ENCODE measurements at places on chromosomes 3 and 15.

GRCh38 chr15:34214135-34214534 lies 4.2 kb upstream of the KATNBL1 start:
- no peak for DNase-seq

- no peak for DNase-seq
Measured at GRCh38 chr15:91938136-91938535, 84.6 kb downstream of the SLCO3A1 start.

GRCh38 chr3:112405845-112406244 lies 72.9 kb downstream of the CD200 start:
- no peak for DNase-seq

DNA sequence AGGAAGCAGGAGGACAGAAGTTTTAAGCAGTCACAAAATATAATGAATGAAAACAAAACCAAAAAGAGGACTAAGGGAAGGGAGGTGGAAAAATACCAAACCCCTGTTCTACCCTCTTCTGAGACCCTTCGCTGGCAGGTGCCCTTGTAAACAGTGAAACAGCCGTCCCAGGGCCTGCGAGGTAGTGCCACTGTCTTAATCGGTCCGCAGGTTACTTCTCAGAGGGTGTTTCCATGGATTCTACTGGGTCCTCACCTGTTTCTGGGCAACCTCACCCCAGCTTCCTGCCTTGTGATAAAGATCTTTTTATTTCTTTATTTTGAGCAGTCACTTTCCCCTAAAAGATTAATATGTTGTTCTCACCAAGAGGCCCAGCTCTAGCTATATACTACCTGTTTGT lies 65.3 kb downstream of the SLC30A4 start:
- DNase-seq = no peak

- no peak for DNase-seq
Measured at GRCh38 chr3:38610934-38611333, 38.6 kb downstream of the SCN5A start.

DNA sequence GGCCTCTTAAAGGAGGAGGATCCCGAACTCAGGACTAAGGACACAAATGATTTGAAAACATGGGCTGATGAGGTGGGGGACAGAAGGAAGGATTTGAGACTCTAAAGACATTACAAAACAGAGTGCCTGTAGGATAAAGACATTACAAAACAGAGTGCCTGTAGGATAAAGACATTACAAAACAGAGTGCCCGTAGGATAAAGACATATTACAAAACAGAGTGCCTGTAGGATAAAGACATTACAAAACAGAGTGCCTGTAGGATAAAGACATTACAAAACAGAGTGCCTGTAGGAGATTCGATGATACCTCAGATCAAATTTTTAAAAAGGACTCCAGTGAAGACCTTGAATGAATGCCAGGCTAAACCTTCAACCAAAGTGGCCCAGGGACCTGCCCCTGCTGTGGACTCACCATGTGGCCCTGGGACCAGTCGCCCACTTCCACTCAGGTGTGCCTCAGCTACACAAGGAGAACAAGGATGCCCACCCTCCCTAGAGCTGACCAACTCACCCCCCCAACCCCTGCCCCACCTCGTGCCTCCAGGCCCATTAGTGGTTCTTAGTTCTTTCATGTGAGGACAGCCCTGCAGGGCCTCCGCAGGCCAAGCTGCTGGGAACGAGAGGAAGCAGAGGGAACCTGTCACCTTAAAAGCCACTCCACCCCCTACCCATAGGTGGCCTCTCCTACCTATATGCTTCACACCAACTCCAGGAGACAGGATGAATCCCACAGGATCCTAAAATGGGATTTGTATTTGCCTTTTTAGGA lies 59.8 kb downstream of the SH3BP5 start:
- DNase-seq = no peak

GRCh38 chr3:194687638-194688199 lies 2.0 kb downstream of the FAM43A start:
- DNase-seq = peak; percentile 62

DNA sequence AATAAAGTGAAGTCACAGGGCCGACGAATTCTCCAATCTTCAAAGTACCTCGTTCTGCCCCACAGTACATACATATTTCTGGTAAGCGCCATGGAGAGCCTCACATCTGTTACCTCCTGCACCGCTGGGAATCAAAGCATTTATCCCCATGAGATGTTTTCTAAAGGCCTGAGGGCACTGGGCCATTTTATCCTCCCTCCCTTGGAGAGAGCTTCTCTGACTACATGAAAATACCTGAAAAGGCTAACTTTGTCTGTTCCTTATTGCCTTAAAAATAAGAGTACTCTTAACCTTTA lies 148.1 kb downstream of the RORA start:
- no peak for DNase-seq

DNA sequence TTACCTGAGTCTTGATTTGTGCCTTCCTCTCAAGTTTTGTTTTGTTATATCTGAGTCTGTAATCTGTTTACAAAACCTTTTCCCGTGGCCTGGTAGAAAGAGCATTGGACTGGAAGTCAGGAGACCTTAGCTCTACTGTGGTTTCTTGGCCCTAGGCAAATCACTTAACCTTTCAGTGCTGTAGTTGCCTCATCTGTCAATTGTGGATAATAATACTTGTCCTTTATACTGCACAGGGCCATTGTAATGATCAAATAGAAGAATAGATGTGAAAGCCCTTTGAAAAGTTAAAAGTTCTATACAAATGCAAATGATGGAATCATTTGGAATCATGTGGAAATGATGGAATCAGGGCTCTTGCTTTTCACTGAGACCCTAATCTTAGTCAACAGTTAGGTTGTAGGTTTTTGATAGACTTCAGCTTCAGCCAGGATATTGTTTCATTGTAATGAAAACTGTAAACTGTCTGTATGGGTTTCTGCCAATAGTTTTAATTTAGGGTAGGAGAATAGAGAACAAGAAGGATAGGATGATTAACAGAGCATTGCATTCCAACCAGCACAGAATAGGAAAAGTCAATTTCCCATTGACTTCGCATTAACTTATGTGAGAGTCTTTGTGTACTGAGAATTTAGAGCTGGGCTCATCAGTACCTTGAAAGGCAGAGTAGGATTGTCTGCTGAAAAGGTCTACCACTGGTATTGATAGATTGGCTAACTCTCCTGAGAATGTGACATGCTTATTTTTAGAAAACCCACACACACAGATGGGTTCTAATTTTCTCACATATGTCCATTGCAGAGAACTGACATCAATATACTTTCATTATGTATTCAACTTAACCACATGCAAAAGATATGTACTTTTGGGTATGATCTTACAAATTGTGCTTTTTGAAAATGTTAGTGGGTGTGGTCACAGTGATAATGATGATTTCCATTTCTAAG lies 21.8 kb downstream of the MAP2K5 start:
- DNase-seq = no peak

DNA sequence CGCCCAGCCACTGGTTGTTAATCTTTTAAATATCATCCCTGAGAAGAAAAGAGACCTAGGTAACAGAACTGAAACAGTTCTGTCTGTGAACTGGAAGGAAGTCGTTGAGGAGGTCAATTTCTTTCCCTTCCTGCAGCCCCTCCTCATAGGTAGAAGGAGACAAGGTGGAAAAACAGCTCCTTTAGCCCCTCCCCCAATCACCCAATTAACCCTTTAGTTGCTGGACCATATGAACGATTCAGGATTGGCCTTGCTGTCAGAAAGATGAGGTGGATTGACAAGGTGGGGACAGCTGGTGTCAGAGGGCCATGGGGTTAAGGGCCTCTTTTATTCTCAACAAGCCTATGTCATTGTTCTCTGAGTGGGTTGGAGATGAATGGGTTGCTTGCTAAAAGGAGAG lies 36.0 kb upstream of the ZNF445 start:
- no peak for DNase-seq

DNA sequence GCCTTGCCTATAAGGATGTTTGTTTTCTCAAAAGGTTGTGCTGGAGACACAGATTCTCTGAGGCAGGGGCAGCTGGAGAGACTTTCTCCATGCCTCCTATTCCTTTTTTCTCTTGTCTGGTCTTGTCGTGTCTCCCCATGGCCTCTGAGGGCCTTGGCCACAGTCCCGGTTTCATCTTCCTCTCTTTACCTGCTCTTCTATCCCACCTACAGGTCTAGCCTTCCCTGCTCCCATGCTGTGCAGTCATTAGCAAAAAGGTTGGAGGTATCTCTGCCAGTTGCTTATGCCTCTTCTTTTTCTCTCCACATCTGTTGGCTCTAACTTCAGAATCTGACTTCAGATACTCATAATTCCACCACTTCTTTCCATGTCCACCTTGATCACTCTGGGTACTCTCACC lies 191.1 kb downstream of the IL20RB start:
- no peak for DNase-seq

DNA sequence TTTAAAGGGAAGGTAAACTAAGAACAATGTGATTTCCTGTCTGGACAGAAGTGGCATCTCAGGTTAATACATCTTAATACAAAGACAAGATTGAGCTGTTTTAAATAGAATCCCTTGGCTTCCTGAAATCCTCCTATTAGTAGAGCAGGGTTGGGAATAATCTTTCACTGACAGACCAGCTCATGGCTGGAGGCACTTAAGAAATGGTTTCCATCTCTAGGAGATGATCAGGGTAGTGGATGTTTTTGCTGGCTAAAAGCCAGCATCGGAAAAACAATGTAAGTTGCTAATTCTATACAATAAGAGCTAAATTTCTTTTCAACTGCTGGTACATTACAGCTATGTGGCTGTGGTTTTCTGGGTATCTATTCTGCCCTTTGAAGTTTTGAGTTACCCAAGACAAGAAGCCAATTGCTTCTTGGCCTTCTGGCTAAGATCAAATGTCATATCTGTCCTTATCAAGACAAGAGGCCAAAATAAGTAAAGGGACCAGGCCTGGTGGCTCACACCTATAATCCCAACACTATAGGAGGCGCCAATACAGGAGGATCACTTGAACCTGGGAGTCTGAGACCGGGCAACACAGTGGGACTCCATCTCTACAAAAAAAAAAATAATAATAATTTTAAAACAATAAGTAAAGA lies 49.6 kb downstream of the SHQ1 start:
- no peak for DNase-seq

GRCh38 chr3:164155400-164155799 lies 922.9 kb downstream of the SI start:
- DNase-seq = no peak

DNA sequence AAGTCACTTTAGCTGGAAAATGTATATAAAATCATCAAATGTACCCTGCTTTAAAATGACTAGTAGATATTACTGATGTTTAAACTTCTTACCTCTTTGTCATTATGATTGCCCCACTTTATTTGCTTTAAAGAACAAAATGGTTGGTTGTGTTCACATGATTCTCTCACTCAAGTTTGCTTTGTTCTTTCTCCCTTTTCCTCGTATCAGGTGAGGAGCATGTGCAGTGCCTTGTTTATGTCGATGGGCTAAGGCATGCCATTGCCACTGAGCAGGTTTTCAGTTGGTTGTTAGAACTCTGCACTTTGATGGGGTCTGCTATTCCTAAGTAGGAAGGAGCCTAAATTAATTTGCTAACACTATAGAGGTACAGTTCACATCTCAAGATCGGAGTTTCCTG lies 5.3 kb downstream of the MAP2K5 start:
- no peak for DNase-seq

GRCh38 chr3:64300790-64301423 lies 75.6 kb upstream of the PRICKLE2 start:
- no peak for DNase-seq

DNA sequence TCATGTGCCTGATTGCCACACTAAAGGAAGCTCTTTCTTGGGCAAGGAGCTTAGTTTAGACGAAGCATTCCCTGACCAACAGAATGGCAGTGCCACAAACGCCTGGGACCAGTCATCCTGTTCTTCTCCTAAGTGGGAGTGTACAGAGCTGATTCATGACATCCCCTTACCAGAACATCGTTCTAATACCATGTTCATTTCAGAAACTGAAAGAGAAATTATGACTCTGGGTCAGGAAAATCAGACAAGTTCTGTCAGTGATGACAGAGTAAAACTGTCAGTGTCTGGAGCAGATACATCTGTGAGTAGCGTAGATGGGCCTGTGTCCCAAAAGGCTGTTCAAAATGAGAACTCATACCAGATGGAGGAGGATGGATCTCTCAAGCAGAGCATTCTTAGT lies 18.4 kb downstream of the SENP5 start:
- no peak for DNase-seq

DNA sequence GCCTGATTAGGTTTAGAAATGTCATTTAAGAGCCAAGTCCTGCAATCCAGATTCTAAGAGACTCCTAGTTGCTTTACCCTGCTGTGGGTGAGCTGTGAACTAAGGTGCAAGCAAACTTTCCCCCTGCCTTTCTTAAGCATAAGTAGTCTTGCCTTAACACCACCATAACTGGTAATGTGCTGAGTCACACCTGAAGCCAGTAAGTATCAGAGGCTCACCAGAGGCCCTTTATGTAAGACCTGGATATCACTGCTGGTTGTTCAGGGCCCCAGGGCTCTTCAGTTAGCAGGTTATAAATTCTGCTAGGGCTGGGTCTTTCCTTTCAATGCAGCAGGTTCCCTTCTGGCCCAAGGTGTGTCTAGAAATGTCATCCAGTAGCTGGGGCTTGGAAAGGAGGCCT lies 509.9 kb downstream of the VGLL3 start:
- DNase-seq = no peak

DNA sequence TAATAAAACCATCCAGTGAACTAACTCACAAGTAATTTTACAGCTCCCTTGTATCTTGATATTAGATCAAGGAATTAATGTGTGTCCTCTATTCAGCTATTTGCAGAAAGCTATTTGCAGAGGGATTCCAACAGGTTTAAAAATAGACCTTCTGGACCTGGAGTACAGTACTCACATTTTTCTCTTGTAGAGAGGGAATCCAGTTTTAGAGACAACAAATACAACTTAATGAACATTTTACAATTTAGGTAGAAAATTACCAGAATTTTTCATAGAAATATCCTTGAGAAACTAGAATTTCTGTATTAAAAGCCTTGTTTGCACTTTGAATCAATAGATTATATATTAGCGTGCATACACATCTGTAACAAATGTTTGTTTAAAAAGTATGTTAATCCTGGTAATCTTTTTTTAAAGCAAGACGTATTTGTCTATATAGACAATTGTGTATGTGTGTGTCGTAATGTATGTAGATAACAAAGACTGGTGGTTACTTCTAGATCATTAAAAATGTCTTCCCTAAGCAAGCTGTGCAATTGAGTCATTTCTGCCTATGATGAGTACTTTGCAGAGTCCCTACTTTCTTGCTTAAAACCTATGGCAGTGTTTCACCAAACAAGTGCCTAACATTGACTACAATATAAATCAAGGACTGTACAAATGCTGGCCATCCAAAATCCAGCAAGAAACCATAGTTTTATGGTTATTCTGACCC lies 57.9 kb downstream of the PPP2R3A start:
- no peak for DNase-seq

- no peak for DNase-seq
Measured at GRCh38 chr3:4994823-4995499, 15.7 kb downstream of the BHLHE40 start.

GRCh38 chr15:31098491-31098917 lies 3.0 kb downstream of the TRPM1 start:
- no peak for DNase-seq

GRCh38 chr15:70197945-70198361 lies 100.2 kb upstream of the TLE3 start:
- no peak for DNase-seq

DNA sequence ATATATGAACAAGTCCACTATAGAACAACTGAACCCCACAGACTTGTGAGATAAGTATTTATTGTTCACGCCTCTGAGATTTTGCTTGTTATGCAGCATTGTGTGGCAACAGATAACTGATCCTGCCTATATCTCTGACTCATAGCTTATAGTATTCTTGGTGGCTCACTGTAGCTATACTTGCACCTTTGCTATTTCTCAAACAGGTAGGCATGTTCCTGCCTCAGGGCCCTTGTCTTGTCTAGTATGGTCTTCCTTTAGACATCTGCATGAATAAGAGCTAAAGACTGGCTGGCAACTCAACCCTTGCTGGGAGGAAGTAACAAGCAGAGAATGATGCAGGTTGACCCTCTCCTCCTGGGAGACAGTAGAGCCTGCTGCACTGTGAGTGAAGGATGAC lies 256.1 kb downstream of the CHST2 start:
- DNase-seq = no peak
